Naive thymus-derived CD4-positive, alpha-beta T cell (primary cell): ENCODE measurements at places on chromosomes 2 and 18. TPM values are rescaled to one million over a fixed set of nuclear protein-coding genes. Genes with fewer than 3 reads are reported as not detected.

The ACMSD gene
- not detected for total RNA-seq

- DNase-seq = no peak
Measured at GRCh38 chr2:99918389-99918788, 224.0 kb downstream of the AFF3 start.

GRCh38 chr18:55083461-55083860 is 124.2 kb upstream of the CCDC68 start:
- DNase-seq = no peak

DNA sequence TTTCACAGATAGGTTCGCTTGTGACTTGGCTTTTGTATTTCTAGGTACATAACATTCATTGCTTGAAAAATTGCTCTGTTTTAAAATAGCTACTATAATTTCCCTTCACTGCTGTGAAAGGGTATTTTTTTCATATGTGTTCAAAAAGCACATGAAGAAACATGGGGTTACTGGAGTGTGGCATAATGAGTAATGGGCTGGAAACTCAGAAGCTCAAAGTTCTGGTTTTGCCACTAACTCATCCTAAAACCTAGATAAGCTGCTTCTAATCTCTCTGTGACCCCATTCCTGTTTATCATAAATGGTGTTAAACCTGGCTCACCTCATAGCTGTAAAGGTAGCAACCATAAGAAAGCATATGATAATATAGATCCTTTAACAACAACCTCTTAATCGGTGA is 319.3 kb downstream of the PTPRM start:
- DNase-seq = no peak

- DNase-seq = no peak
Measured at GRCh38 chr2:12316476-12316875, 400.3 kb upstream of the TRIB2 start.

The TSGA10 gene
- total RNA-seq = 9.8 TPM

GRCh38 chr2:28406276-28407096 is 13.8 kb downstream of the FOSL2 start:
- DNase-seq = no peak

DNA sequence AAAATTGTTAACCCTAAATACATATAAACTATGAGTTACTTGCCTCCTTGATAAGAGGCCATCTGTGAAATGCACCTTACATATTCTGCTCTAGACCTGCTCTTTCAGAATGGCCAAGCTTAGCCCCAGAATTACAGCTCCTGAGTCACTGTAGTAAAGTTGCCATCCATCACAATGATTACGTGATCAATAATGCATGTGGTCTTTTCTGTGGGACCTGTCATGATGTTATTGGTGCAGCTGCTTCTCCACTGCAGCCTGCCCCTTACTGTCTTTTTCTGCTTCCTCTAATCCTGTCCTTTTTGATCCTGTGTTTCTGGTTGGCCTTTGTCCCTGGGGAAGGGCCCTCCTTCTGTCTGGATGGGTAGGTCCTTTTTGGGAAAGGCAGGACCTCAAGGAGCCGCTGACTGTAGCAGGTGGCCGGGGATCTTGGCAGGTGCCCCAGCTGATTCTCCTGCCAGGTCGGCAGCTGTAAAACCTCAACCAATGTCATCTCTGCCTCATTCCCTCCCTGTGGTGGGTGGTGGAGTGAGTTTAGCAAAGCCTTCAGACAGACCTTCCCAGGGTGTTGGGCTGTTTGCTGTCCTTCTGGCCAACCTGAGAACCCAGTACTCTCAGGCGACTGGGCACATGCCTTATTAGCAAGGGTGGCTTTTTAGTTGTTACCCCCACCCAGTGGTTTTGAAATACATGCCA is 126.2 kb upstream of the EML6 start:
- no peak for DNase-seq

DNA sequence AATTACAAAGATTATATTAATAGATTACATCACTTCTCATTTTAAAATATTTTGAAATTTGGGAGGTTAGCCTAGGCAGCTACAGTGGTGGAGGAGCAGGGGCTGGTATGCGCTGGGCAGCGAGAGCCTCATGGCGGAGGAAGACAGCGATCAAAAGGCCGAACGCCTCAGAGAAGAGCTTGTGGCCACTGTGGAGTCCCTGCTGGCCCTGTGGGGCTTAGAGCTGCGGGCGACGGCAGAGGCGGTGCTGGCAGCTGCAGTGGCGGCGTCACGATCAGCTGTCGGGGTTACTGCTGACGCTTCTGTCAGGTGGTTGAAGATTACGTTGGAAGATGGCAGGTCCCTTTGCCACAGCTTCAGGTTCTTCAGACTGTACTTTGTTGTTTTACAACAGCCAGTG is 87.4 kb downstream of the ROCK2 start:
- DNase-seq = no peak

GRCh38 chr2:1091895-1092585 is 141.4 kb downstream of the SNTG2 start:
- no peak for DNase-seq

The COL4A3 gene
- not detected for total RNA-seq

GRCh38 chr18:40642692-40643229 is 1312.3 kb upstream of the PIK3C3 start:
- no peak for DNase-seq

DNA sequence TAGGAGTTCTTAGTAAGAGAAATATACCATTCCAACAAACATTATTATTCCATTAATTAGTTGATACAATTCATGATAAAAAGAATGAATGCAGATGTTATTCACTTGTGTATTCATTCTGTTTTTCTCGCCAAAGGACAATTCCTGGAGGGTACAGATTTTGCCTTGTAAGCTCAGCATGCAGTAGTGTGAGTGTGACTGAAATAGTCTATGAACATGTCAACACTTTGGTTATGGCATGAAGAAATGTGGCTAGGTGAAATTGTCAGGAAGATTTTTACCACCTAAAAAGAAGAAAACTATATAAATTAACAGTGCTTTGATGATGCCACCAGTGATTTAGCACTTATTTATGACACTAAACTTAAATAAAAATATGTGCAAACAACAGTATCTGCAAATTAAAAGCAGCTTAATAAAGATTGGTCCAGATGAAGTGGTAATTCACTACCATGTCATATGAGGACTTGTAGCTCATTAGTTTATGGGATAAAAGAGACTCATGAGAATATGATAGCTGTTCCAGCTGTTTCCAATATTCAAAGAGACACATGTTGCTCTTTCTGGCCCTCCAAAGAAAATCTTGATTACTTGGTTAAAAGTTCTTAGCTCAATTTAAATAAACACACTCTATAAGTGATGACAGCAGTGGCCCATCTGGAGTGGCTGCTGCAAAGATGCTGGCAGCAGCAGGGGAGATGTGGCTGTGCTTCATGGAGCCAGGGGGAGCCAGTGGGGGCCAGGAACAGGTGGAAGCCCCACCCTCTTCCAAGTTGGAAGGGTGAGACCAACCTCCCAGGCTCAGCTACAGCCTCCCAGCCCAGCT is 165.0 kb downstream of the CDH19 start:
- DNase-seq = no peak

GRCh38 chr2:83069724-83070123 is 1389.4 kb downstream of the SUCLG1 start:
- DNase-seq = no peak

- DNase-seq = no peak
Measured at GRCh38 chr18:62663731-62664336, 51.5 kb upstream of the PHLPP1 start.

DNA sequence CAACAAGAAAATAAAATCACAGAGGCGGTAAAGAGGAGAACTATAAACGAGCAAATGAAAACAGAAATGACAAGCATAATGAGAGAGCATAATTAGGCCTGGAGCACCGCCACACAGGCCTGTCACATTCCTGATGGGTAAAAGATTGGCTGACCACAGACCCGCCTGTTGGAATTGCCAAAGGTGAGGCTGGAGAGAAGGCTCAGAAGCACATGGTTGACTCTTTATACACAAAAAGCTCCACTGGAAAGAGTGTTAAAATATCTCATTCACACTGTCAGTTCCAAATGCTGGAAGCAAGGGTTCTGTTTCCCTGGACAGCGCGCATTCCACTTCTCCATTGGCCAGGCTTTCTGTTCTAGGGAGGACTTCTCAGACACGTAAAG is 5.9 kb upstream of the LGALSL start:
- no peak for DNase-seq

The SRD5A2 gene
- total RNA-seq = not detected

The HOXD13 gene
- total RNA-seq = not detected in 2 replicates

The DYSF gene
- 0.32 TPM for total RNA-seq

The REG1B gene
- not detected for total RNA-seq

DNA sequence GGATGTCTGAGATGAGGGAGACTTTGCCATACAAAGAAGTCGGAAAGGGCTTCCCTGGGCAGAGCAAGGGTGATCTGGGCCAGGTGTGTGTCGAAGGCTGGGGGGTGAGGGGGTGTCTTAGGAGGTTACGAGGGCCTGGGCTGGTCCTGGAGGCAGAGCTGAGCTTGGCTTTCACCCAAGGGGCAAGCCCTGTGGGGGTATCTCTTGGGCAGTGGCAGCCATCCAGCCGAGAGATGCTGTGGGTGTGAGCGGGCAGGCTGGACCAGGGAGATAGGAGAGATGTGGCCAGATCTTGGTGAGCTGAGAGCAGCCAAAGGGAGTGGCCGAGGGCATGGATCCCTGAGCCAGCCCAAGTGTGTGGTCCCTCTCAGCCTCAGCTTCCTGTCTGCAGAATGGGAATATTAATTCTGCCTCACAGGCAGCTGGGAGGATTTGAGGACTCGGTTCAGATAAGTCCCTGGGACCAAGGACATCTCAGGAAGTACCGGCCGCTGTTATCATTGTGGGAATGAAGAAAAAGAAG is 33.0 kb downstream of the MAL start:
- no peak for DNase-seq

GRCh38 chr2:216195565-216196029 is 86.4 kb downstream of the XRCC5 start:
- DNase-seq = no peak

The ZNF532 gene
- 12.3 TPM for total RNA-seq

- no peak for DNase-seq
Measured at GRCh38 chr18:28716338-28716737, 539.4 kb upstream of the CDH2 start.

- DNase-seq = no peak
Measured at GRCh38 chr18:183769-184168, 25.4 kb downstream of the USP14 start.

DNA sequence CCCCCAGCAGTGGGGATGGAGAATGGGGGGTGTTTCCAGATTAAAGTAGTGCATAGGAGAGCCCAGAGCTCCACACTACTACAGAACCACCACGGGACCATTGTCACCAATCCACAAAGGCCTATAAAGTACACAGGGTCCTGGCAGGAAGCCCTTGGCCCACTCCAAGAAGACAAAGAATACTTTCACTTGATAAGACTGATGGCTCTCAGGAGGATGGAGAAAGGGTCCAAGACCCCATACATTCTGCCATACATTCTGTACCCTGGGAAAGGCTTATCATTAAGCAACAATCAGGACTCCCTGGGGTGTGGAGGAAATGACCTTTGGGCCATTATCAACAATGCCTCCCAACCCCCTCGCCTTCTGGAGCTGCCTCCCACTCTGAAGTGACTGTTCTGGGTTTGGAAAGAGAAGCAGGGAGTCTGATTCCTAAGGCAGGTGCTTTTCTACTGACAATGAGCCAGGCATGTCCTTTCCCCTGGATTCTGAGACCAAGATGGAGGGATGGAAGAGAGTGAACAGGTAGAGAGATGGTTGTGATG is 85.4 kb downstream of the XDH start:
- DNase-seq = no peak

- peak; percentile 45 for DNase-seq
Measured at GRCh38 chr2:224038049-224038829, 847 bp downstream of the SERPINE2 start.

The NOL4 gene
- total RNA-seq = not detected

GRCh38 chr2:27356056-27356381 is 545 bp downstream of the GTF3C2 start:
- DNase-seq = no peak

The C2orf42 gene
- total RNA-seq = 30.3 and 31.3 TPM in 2 replicates

The PDE1A gene
- total RNA-seq = not detected

DNA sequence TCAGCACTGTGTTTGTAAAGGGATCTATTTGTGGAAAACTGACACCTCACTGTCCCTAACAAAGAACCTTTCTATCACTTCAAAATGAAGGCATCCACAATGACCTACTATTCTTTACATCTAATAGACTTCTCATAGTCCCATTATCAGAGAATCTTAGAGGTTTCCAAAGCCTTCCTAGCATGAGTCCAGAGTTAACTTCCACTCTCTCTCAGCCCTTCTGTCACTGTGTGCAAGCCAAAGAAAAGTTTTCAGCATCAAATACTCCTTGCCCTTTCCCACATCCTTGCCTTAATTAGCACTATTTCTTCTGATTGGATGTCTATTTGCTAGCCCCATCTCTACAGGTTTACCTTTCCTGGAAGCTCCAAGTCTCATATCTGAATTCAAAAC is 178.5 kb downstream of the ERBB4 start:
- no peak for DNase-seq

- DNase-seq = no peak
Measured at GRCh38 chr2:3283206-3283605, 94.4 kb downstream of the EIPR1 start.

DNA sequence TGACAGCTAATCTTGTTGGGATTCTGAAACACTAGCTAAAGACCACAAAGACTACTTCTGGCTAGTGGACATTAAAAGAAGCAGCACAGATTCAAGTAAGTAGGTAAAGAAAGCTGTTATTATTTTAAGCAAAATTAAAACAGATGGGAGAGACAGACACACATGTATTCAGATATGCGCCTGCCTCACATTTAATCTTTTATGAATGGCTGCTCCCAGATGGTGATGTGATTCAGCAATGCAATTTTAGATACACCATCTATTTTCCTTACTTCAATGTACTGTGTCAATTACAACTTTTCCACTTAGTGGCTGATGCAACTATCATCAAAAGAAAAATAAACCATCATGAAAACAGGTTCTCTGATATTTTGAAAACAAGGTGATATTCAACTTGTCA is 133.0 kb upstream of the PGAP1 start:
- no peak for DNase-seq

GRCh38 chr2:72263043-72263775 is 115.5 kb upstream of the CYP26B1 start:
- DNase-seq = no peak
